ENCODE measurements at places on chromosomes 16 and 17.

DNA sequence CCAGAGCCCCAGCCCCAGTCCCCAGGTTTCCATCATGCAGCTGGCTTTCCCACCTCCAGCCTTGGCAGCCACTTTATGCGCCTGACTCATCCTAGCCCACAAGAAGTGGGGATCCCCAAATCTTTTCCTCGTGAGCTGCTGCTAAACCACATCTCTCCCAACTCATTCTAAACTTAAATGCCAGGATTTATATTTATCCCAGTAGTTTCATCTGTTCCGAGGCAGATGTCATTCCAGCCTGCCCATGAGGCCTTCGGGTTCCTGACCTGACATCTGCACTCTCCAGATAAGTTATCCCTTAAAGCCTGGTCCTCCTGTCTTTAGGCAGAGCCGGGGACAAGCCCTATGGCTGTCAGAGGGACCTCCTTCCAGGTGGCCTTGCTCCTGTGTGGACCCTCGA, 16.6 kb downstream of the PLXDC1 start:
- no peak for DNase-seq

- no peak for DNase-seq
These were observed 4.0 kb downstream of the SKA2 start for GRCh38 chr17:59151006-59151405.

GRCh38 chr16:14007450-14007849, 63.7 kb upstream of the MRTFB start:
- DNase-seq = peak; percentile 66

GRCh38 chr17:77874303-77875050, 84.0 kb upstream of the TNRC6C start:
- no peak for DNase-seq

GRCh38 chr16:31108035-31108793, at the start of gene BCKDK:
Gene BCKDK, plus strand, starts transcription at chr16:31108386. Its CDS starts 838 bp downstream, at chr16:31109224.
- peak; percentile 51 for DNase-seq

- peak; percentile 35 for DNase-seq
These were observed 313 bp downstream of the UBTF start for GRCh38 chr17:44219108-44219615.

- DNase-seq = peak; percentile 24
These were observed at the start of gene IL21R for GRCh38 chr16:27401768-27402568. Gene IL21R, plus strand, starts transcription at chr16:27402174. Its CDS starts 27,898 bp downstream, at chr16:27430072.

- DNase-seq = no peak
These were observed 188.3 kb upstream of the WSB1 start for GRCh38 chr17:27105636-27106035.

GRCh38 chr16:54359081-54359480, 72.5 kb upstream of the IRX3 start:
- DNase-seq = no peak

DNA sequence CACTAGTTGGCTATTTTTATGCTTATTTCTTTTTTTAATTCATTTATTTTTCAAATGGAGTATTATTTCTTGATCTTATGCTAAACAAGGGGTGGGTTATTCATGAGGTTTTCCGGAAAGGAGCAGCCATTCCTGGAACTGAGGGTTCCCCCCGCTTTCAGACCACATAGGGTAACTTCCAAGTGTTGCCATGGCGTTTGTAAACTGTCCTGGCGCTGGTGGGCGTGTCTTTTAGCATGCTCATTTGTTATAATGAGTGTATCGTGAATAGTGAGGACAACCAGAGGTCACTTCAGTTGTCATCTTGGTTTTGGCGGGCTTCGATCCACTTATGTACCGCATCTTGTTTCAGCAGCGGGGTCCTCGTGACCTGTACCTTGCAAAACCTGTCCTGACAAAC, 29.6 kb upstream of the ASGR2 start:
- DNase-seq = no peak

DNA sequence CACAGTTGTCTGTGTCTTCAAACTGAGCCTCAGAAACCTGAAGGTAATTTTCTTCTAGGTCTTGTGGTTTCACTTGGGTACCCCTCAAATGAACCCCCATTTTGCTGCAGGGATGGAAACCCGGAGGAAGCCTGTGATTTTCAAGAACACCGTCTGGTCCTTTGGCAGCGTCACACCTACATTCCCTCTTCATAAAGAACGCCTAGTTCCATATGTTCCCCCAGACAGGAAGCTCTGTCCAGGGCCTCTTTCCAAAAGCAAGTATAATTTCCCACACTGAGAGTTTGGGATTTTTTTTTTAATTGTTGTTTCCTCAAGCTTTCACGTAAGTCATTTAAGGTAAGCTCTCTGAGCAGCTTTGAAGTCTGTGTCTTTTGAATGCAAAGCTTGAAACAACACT, 515.0 kb downstream of the TMEM114 start:
- DNase-seq = no peak

DNA sequence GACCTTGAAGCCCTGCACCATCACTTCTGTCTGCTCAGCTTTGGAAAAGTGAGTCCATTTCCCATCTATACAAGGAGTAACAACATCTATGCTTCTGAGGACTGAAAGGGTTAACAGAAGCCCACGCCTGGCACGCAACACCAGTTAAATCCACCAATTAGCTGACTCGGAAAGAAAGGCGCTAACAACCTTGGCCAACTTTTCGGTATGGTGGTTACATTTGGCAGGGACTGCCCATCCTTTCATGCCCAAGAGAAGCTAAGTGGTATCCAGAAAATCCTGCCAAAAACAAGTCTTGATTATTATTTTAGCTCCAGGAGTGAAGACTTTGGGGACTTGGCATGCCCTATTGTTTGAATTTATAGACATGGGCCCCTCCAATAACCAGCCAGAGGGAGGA, 202.3 kb upstream of the RPL38 start:
- DNase-seq = no peak
